ENCODE measurements at places on chromosomes 4 and X. TPM values are rescaled to one million over a fixed set of nuclear protein-coding genes. Genes with fewer than 3 reads are reported as not detected.
A peak's percentile ranks its signal among the peaks of the same experiment; 100 is the strongest.

DNA sequence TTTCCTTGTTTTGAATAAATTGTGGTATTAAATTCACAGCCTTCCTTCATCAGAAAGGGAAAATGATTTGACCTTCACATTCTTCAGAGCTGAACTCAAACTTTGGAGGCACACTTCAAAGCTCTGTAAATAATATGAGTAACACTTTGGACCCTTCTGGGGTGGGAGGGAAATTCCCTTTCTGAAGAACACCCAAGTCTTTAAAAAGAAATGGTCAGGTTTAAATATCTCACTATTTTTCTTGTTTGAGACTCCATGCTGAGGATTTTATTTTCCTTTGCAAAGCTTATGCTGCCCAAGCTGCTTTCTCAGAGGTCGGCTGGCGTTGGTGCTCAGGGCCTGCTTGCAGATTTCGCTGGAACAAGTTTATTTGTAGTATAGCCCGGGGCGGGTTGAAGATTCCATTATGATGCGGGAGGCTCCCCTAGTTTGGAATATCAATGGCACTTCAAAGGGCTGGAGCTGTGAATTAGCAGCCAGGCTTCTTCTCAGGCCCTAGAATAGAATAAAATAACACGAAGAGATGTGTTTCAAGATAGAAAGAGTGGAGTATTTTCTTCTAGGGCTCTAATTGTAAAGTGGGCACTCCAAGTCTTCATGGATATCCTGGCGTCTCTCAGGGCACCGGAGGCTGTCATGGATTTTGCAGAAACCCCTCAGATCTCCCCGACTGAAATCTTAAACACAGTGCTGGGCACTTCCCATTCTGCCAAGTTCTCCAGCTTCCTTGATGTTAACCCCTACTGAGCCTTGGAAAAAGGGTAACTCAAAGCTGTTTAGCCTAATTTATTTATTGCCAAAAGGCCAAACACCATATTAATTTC is 315.6 kb downstream of the GPAT3 start:
- no peak for DNase-seq

Gene IL3RA
- 0.97 TPM for total RNA-seq

DNA sequence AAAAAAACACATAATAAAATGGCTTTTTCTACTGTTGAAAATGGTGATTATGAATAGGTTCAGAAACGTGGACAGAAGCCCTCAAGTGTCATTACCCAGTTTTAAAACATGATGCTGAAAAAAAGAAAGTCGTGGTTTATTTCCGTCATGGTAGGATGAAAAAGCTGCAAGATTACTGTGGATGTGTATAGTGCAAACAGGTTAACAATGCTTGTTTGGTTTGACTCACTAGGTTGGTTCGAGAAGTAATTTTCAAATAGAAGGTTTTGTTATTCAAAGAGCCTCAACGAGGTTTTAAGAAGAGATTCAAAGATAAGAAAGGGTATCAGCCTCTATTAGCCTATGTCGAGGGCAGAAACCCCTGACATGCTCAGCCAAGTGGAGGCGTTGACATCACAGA is 2.5 kb upstream of the RXFP1 start:
- no peak for DNase-seq

Gene CCNA2
- total RNA-seq, result 11.4 TPM

DNA sequence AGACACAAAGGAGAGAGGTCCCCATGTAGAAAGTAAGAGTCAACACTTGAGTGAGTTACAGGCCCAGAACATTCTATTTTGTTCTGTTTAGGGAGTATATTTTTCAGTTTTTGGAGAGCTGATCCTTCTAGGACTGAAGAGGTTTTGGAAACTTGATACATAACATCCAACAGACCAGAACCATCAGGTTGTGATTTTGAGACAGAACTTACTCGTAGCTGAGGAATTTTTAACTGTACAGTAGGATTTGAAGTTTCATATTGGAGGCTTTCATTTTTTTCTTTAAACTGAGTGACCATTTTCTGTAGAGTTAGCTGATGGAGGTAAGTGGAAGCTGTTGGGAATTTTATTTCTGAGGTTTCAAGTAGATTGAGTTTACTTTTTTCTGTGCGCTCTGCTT is 73.3 kb downstream of the NCAPG start:
- DNase-seq, result no peak

Gene PDLIM3
- total RNA-seq, result 0.67 TPM

Gene NPY2R
- 3.6 TPM for total RNA-seq

Gene HMX1
- total RNA-seq, result not detected

Gene CT45A2
- not detected for total RNA-seq

DNA sequence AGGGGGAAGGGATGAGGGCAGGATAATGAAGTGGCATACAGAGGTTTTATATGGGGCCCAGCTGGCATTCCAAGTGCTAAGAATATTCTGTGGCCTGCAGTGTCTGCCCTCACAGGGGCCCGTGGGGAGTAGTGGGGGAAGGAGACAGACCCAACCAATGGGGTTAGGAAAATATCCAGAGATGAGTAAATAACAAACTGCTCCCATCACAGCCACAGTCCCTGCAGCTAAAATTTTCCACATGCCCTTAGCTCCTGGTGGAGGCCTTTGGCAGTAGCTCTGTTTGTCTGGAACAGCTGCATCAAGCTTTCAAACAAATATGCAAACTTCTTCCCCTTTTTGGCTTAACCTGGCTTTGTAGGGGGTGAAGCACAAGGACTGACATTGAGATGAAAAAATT is 3.1 kb downstream of the SRPX2 start:
- DNase-seq, result no peak

DNA sequence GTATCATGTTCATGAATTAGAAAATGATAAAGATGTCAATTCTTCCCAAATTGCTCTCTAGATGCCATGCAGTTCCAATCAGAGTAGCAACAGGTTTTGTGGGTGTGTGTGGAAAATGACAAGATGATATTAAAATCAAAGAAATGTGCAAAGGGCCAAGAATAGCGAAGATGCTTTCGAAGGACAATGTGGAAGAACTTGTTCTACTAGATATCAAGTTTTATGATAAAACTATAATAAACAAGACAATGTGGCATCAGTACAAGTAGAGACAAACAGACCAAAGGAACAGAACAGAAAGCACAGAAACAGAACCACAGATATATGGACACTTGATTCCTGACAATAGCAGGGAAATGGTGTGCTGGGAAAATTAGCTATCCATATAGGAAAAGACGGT is 9.0 kb downstream of the TAB3 start:
- no peak for DNase-seq

DNA sequence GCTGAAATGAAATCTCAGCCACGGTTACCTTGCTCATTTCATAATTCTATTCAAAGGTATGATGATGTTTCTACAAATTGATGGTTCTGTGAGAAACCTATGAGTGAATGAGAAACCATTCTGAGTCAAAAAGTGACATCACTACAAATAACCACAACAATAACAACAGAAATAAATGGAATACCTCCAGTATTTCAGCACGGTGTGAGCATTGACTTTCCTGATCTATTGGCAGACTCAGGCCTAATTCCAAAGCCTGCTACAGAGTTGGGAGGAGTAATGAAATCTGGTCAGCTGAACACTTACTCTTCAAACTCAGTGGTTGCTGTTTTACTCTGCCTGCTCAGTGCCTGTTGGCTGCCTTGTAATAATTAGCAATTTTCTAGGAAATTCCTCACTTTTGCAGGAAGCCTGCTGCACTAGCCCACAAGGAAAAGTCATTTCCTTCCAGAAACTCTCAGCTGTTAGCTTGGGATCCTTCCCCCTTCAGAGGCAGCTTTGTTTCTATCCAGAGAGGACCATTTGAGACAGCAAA is 18.8 kb upstream of the SYNPO2 start:
- DNase-seq, result no peak

GRCh38 chr4:83568062-83568461 is 32.2 kb downstream of the GPAT3 start:
- no peak for DNase-seq

DNA sequence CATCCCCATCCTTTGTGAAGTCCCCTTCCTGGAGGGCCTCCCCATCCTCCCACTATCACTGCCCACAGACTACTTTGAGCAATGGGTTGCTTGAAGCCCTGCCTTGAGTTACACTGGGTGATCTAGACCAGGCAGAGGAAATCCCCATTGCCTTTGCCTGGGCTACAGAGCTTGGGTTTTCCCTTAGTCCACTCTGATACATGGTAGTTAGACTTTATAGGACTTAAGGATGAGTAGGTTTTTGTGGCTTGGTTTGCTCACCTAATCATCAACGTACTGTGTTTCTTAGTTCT is 56.6 kb downstream of the TMEM131L start:
- no peak for DNase-seq

DNA sequence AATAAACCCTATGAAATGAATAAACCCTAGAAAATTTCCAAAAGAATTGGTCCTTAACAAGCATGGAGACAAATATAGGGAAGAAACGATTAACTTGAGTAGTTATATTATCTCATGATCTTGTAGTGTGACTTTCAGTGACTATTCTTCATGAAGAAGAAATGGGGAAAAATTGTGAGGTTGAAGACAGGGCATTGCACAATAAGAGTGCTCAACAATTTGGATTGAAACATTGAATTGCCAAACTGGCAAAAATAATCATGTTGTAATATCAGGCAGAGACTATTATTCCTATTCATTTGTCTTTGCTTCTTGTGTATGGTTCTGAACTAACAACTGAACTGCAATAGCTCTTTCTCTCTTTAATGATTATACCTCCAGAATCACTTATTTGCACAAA is 605.1 kb downstream of the PCDH7 start:
- DNase-seq, result no peak

GRCh38 chrX:11080741-11081305 is 30.3 kb upstream of the HCCS start:
- DNase-seq, result no peak

DNA sequence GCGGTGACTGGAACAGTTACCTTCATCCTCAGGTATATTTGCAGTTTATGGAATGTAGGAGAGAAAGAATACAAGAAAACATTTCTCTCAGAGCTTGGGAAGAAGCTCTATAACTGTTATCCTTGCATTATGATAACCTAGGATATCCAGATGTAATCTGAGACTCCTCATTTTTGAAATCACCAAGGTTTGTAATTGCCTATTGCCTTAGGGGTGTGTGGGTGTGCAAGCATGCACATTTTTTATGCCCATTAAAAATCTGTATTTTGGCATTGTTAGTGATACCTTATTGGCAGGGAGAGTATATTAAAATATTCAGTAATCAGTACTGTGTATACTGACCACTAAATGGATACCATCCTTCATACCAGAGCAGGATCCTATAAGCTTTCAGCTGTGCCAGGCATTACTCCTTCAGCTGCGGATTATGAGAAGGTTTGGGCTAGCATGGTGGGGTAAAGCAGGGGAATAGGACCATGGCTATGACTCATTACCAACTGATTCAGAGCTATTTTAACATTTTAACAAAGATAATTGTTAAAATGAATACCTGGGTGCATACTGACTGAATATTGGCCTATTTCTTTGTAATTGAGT is 8.3 kb downstream of the SEC24B start:
- DNase-seq, result no peak

- no peak for DNase-seq
Measured at GRCh38 chr4:38145741-38146140, 185.5 kb downstream of the PTTG2 start.

GRCh38 chr4:76882630-76883029 is 15.3 kb downstream of the SOWAHB start:
- no peak for DNase-seq

DNA sequence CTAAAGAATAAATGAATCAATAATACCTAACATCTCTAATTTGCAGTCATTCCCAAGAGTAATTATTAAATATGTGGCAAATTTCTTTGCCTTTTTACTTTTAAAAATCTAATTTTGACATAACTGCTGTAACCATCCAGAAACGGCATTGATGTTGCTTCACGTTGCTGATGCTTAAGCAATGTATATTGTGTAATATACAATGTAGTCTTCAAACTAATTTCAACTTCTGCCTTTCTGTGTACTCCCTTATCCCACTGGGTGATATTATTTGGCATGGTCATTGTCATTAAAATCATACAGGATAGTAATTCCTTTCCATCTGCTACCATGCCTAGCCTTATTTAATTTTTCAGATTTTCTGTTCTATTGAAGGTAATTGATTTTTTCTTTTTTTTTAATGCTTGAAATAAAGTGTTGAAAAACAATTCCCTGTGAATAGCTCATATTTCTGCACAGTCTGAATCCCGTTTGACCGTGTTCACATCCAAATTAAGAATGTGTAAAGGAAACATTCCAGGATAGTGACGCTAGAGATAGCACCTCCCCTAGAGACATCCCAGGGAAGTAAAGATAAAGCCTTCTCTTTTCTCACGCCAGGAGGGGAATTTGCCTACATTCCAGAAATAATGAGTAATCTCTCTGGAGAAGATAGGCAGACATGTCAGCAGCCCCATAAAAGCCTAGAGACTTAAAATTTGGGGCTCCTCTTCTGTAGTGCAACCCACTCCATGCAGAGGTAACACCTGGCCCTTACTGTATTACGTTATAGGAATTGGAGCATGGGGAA is 8.6 kb downstream of the FAM200B start:
- no peak for DNase-seq

DNA sequence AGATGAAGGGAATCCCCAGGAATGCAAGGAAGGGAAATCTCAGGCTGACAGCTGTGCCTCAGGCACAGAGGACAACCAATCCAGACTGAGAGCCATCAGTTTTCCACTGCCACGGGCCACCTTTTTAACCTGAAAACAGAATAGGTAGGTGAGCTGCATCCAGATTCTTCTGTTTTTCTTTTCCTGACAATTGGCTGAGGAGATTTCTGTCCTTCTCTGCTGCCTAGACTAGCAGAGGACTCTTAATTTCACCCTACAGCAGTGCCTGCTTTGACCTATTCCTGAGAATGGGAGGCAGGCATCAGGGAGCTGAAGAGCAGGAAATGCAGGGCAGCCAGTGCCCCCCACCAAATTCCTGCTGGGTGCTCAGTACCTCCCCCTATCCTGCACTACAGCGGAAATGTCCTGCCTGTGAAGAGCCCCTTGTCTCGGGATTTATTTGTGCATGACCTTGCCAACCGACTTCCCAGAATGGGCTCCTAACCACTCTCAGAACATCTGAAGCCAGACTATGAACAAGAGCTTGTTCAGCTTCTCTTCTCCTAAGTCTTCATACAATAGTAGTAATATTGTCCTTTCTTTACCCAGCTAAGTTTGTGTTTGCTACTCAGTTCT is 65.1 kb downstream of the CASK start:
- no peak for DNase-seq

- DNase-seq, result peak; percentile 68
Measured at GRCh38 chr4:98928131-98928504, 815 bp downstream of the EIF4E start.

GRCh38 chrX:105307762-105308161 is 87.3 kb upstream of the TEX13A start:
- no peak for DNase-seq

Gene CSAG3
- total RNA-seq, result 5.5 TPM

- no peak for DNase-seq
Measured at GRCh38 chr4:80927420-80927819, 103.1 kb upstream of the BMP3 start.

GRCh38 chr4:16158504-16158852 is 67.8 kb downstream of the TAPT1 start:
- no peak for DNase-seq

All from endothelial cell (in vitro differentiated cells).